ENCODE measurements at places on chromosomes 5 and 9.
A peak's percentile ranks its signal among the peaks of the same experiment; 100 is the strongest.

- DNase-seq, result no peak
Observed at GRCh38 chr9:82668689-82669199, 394.2 kb downstream of the RASEF start.

- peak; percentile 66 for DNase-seq
Observed at GRCh38 chr5:133287500-133287899, 235.7 kb downstream of the HSPA4 start.

GRCh38 chr9:137965177-137965795 is 87.7 kb downstream of the CACNA1B start:
- DNase-seq, result no peak

DNA sequence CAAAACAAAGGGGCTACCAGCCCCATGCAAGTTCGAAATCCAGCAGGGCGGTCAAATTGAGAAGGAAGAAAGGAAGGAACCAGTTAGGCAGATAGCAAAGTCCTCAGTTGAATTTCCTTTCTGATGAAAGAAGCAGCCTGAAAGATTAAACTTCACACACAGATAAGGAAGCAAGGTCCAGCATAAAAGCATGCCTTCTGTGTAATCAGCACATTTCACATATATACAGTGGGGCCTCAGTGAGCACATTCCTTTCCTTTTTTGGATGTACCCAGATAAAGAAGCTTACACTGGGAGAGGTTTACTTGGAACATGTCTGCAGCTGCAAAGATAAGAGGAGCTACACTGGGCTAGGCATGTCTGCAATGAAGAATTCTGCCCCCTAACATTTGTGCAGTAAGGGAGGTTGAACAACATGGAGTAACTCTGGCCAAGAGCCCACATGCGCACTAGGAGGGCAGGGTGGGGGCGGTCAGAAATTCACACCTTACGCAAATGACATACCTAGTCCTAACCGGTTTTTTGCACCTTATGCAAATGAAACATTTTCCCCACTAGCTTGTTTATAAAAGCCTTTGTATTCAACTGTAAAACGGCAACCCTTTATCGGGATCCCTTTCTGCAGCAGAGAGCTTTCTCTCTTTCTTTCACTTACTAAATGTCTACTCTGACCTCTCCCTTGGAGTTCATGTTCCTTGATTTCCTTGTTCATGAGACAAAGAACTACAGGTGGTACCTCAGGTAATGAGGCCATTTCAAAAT is 149.7 kb upstream of the FBXL17 start:
- no peak for DNase-seq

DNA sequence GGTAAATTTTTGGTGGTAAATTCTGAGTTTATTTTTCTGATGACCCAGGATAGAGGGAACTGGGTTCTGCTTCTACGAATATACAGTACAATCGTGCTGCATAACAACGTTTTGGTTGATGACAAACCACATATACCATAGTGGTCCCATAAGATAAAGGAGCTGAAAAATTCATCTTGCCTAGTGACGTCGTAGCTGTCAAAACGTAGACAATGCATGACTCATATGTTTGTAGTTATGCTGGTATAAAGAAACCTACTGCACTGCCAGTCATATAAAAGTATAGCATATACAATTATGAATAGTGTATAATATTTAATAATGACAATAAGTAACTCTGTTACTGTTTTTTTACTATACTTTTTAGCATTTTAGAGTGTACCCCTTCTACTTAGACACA is 244.0 kb downstream of the GAS1 start:
- DNase-seq, result no peak

GRCh38 chr5:10367579-10367978 is 14.1 kb downstream of the MARCHF6 start:
- DNase-seq, result no peak

- DNase-seq, result no peak
Observed at GRCh38 chr5:107806271-107806670, 135.5 kb upstream of the EFNA5 start.

DNA sequence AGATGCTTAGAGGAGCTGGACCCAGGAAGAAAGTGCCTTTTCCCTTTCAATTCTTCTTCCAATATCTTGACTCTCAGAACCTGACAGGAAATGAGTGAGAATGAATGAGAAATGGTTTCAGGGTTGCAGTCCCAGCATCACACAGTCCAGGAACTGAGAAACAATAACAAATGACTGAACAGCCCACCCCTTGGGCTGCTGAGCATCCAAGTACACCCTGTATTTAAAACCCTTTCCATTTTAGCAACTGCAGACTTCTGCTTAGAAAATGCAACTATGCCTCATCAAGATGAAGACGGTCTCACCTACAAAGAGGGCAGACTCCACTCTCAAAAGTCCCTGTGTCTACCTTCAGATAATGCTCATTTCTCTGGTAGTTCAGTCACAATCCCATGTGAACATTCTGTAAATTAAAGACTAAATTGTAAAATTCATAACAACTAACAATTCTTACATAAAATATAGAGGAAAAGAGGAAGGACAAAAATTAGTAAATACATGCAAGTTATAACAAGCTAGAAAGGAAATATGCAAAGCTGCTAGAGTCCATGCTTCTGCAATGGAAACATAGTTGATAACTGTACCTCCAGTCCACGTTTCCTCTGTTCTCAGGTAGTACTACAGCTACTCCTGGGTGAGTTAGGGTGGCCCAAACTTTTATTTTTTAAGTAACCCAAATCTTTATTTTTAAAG is 316.5 kb downstream of the ICE1 start:
- no peak for DNase-seq

GRCh38 chr9:90869361-90869760 is 67.7 kb downstream of the SYK start:
- no peak for DNase-seq

DNA sequence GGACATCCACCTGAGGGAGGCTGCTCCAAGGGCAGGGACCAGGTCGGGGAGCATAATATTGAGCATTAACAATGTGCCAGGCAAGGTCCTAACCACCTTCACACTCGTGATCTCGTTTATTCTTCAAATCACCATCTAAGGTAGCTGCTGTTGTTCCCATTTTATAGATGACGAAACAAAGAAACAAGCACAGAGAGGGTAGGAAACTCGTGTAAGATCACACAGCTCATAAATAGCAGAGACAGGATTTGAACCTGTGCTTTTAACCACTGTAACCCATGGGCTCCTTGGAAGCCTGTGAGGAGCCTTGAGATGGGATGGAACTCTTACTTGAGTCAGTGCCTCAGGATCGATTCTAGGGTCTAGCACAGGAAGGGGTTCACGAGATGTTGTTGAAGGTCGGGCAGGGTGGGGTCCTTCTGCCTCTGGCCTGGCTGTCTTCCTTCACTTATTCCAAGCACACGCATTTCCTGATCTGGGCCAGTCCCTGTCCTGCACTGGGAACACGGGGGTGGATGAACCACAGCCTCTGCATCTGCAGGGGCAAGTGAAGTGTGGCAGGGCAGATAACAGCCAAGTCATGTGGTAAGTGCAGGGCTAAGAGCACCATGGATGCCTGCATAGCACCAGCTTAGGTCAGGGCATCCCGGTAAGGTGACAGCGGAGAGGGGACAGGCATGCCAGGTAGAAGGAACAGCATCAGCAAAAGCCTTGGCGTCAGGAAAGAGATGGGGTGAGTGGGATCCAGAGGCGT is 188.1 kb downstream of the MELK start:
- no peak for DNase-seq

DNA sequence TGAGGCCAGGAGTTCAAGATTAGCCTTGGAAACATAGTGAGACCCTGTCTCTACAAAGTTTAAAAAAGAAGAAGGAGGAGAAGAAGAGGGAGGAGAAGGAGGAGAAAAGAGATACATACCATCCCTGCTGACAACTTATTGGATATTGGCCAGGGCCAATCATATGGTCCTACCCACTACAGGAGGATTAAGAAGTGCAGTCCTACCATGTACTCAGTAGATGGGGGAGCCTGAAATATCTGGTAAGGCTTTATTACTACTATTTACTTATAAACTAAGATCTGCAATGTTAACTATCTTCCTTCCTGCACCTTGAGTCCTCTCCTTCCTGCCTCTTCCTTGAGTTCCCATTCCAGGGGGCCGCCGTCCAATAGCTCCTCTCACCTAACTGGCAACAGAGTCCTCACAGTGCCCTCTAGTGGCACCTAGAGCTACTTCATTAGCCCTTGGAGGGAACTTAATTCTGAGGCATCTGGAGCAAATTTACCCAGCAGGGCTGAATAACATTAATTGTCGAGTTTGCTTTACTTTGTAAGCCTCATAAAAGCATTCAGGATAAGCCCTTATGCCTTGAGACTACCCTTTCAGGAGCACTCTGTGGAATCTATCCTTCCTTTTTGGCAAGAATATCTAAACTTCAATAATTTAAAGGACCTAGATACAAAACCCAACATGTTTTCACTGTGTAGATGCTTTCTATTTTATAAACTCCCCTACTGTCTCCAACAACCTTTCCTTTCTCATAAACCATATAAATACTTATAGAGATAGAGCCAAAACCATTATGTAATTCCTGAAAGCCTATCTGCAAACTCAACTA is 39.1 kb upstream of the RANBP6 start:
- peak; percentile 73 for DNase-seq

DNA sequence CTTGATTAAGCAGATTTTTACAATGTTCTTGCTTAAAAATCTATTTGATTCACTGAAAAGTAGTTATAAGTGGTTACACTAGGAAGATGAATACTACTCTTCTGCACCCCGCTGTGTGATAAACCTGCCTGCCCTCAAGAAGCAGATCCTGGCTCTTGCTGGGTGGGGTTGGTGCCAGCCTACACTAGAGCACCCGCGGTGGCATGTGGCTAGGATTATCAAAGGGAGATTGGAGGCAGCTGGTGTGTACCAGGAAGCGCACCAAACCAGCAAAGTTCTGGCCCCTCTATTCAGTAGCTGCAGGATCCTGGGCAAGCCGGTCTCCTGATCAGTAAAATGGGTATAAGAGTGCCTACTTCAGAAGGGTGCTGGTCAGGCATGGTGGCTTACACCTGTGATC is 43.5 kb downstream of the PRLR start:
- no peak for DNase-seq

- no peak for DNase-seq
Observed at GRCh38 chr5:179137016-179137642, 77.0 kb downstream of the ZNF354C start.

DNA sequence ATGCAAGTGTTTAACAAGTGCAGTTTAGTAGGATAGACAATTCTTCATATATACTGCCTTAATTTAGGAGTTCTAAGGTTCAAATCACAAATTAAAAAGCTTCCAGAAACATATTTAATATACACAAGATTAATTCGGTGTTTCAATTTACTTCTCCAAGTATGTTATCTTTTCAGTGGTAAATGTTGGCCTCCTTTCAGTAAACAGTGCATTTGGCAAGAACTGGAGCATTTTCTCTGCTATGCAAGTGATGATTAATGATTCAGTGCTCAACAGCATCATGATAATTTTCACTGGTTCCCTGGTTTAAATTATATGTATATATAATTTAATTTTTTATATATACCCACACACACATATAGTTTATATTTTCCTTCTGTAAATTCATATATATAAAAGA is 541.7 kb downstream of the EFNA5 start:
- DNase-seq, result no peak

- peak; percentile 58 for DNase-seq
Observed at GRCh38 chr5:14685757-14686156, 21.2 kb downstream of the OTULIN start.

DNA sequence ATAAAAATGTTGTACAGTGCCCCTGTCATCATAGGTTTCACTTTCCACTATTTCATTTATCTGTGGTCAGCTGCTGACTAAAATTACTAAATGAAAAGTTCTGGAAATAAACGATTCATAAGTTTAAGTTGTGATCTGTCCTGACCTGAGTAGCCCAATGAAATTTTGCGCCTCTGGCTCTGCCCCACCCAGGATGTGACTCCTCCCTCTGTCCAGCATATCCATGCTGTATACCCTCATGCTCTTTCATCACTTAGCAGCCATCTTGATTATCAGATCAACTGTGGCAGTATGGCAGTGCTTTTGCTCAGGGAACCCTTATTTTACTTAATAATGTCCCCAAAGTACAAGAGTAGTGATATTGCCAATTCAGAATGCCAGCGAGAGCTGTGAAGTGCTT is 97.3 kb downstream of the STARD4 start:
- peak; percentile 34 for DNase-seq

GRCh38 chr5:125346316-125346715 is 599.9 kb upstream of the ZNF608 start:
- DNase-seq, result no peak

- DNase-seq, result no peak
Observed at GRCh38 chr5:178357121-178357521, 124.5 kb upstream of the PHYKPL start.

- DNase-seq, result no peak
Observed at GRCh38 chr9:103999375-104000062, 94.6 kb upstream of the SMC2 start.

DNA sequence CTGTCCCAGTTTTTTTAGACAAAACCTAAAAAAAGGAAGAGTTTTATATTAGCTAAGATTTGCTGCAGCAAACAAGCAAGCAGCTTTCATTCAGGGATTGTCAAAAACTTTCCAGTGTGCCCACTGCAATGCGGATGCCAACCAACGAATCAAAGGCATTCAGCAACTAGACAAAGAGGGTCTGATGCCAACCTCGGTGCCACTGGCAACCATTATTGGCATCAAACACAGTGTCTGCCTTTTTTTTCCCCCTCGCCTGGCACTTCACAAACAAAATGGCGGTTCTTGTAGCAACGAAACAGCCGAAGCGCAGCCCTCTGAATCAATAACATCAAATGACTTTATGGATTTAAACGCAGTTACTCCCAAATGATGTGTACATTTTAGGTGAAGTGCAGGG is 10.4 kb downstream of the NFIB start:
- no peak for DNase-seq

DNA sequence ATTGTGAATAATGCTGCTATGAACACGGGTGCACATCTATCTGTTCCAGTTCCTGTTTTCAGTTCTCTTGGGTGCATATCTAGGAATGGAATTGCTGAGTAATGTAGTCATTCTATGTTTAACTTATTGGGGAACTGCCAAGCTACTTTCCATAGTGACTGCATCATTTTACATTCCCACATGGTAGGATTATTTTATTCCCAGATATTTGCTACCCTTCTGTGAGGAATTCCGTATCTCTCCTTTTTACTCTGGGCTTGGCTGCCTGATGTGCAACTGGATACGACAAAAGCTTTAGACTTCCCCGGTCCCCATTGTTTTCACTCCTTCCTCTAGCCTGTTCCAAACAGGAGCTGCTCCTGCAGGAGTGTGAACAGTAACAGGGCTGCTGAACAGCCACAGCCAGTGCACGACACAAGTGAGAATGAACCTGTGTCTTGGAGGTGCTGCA is 7.2 kb downstream of the TAS2R1 start:
- no peak for DNase-seq

- no peak for DNase-seq
Observed at GRCh38 chr9:81069923-81070322, 619.4 kb downstream of the TLE1 start.

GRCh38 chr5:139638090-139638735 is 9.9 kb upstream of the CXXC5 start:
- DNase-seq, result peak; percentile 28

GRCh38 chr9:115109486-115109885 is 8.5 kb downstream of the TNC start:
- DNase-seq, result no peak

GRCh38 chr9:109286571-109286977 is 34.3 kb downstream of the EPB41L4B start:
- no peak for DNase-seq

All from stimulated activated CD8-positive, alpha-beta memory T cell treated with anti-CD3 and anti-CD28 coated beads, Interleukin-4, amount 100 ng/mL, for 48 hours (primary cell).